ENCODE measurements at places on chromosomes 11 and 22. TPM values are rescaled to one million over a fixed set of nuclear protein-coding genes. Genes with fewer than 3 reads are reported as not detected.

DNA sequence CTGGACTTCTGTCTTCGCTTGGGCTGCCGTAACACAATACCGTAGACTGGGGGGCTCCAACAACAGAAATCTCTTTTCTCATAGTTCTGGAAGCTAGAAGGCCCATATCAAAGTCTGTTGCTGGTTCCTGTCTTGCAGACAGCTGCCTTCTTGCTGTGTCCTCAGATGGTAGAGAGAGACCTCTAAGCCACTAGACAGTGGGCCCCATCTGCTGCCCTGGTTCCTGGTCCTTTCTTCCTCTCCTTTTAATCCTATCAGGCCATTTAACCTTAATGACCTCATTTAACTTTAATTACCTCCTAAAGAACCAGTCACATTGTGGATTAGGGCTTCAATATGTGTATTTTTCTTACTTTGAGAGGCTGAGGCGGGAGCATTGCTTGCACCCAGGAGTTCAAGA is 9.4 kb downstream of the CEP164 start:
- DNase-seq, result no peak

DNA sequence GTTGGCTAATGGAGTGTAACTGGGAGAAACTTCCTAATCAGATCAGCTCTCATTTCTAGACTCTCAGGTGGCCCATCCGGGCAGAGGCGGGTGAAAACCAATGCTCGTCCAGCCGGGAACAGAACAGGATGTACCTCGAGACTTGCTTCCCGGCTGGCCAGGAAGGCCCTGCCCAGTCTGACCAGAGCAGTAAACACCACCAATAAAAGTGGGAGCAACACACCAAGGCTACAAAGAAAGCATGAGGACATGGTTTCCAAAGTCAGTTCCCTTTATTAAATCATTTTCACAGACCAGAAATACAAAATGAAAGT is 940 bp upstream of the TNKS1BP1 start:
- no peak for DNase-seq

DNA sequence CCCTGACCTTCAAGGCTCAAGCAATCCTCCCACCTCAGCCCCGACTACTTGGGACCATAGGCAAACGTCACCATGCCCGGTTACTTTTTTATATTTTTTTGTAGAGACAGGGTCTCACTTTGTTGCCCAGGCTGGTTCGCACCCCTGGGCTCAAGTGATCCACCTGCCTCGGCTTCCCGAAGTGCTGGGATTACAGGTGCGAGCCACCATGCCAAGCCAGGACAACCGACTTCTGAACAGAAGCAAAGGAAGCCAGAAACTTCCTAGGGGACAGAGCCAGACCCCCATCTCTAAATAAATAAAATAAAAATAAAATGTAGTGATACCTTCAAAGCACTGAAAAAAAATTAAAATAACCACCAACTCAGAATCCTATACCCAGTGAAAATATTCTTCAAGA is 26.4 kb downstream of the C11orf58 start:
- no peak for DNase-seq

MYO7A gene
- total RNA-seq, result 1.3 TPM

RAD9A gene
- total RNA-seq, result 33.1 TPM

Measured in Panc1 (cell line).